PC-9 (cell line): ENCODE measurements at places on chromosomes 1 and 21.

- no peak for DNase-seq
Measured at GRCh38 chr1:163205513-163205912, 2.8 kb upstream of the RGS5 start.

DNA sequence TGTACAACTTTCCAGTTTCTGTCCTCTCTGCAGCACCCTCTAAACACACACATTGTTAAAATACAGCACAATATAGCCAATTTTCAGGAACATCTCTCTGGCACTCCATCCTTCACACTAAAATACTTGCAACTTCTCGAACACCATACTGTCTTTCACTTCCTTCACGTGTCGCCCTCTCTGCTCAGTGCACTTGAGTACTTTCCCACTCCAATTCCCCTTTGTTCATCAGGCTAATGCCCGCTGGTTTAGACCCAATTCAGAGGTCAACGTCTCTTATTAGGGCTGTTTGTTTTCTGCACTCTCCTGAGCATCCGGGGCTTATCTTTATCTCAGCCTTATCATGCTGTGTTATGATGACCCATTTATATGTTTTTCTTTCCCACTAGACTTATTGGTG, 238.2 kb upstream of the SGIP1 start:
- no peak for DNase-seq

DNA sequence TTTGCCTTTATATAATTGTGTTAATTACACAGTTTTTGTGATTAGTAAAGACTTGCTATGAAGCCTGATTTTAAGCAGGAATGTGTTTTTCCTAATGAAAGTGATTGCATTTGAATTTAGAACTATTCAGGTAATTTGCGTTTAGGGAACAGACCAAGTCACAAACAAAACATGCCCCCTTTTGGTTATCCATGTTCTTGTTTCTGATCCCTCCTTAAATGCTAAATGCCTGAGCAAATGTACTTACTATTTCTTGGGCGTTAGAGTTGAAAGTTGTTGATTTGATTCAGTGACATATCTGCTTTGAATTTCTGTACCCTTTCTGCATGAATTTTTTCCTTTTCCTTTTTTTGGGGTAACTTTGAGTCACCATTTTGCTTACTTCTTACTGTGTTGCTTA, 5.2 kb downstream of the POU2F1 start:
- DNase-seq = no peak

DNA sequence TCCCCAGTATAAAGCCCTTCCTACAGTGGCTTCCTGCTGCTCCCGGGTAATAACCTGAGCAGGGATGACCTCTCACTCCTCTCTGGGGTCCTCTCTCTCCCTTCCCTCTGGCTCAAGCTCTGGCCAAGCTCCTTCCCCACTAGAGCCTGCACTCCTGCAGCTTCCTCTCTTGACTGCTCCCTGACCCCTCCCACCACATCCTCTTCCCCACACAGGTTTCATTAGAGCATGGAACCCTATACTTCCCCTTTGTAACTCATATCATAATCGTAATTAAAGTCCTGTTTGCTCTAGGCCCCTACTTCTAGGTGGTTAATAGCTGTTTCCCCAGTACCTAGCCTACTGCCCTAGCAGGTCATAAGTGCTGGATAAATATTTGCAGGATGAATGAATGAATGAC, 146.2 kb downstream of the C1orf21 start:
- DNase-seq = no peak
